Stimulated activated CD4-positive, alpha-beta T cell treated with anti-CD3 and anti-CD28 coated beads, Interleukin-15, amount 100 ng/mL, for 1 hour (primary cell): ENCODE measurements at places on chromosomes 5 and 9.

GRCh38 chr5:80010754-80011392 is 19.8 kb upstream of the MTX3 start:
- no peak for DNase-seq

DNA sequence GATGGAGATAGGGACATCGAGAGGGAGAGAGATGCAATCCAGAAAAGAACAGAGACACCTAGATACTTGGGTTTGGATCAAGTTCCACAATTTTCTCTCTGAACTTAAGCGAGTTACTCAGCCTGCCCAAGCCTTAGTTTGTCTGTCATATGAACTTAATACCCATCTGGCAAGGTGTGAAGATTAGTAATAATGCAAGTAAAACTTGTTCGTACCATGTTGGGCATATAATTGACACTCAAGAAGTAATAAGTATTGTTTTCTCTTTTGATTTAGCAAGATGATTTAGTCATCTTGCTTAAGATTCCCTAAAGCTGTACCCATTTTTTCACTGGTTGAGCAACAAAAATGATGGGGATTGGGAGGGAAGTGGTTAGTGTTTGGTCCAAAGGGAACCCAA is 7.5 kb downstream of the RABGAP1 start:
- no peak for DNase-seq

- DNase-seq: no peak
Observed at GRCh38 chr9:124066783-124067577, 55.4 kb downstream of the LHX2 start.

DNA sequence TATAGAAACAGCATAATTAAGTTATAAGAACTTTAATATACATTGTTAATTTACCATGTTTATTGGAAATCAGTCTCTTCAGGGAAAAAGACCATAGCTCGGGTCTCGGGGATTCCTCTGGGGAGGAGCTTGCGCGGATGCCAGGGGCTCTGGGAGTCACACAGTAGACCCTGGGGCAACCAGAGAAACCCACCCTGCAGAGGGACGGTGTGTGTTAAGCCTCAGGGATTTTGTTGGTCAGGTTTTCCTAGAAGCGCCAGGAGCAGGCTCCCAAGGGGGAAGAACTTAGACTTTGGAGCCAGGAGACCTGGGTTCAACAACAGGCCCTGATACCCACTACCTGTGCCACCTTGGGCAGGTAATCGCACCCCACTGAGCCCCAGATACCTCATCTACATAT is 297.9 kb downstream of the MED10 start:
- DNase-seq: no peak

- DNase-seq: no peak
Observed at GRCh38 chr9:131963072-131964030, 116.3 kb downstream of the MED27 start.

DNA sequence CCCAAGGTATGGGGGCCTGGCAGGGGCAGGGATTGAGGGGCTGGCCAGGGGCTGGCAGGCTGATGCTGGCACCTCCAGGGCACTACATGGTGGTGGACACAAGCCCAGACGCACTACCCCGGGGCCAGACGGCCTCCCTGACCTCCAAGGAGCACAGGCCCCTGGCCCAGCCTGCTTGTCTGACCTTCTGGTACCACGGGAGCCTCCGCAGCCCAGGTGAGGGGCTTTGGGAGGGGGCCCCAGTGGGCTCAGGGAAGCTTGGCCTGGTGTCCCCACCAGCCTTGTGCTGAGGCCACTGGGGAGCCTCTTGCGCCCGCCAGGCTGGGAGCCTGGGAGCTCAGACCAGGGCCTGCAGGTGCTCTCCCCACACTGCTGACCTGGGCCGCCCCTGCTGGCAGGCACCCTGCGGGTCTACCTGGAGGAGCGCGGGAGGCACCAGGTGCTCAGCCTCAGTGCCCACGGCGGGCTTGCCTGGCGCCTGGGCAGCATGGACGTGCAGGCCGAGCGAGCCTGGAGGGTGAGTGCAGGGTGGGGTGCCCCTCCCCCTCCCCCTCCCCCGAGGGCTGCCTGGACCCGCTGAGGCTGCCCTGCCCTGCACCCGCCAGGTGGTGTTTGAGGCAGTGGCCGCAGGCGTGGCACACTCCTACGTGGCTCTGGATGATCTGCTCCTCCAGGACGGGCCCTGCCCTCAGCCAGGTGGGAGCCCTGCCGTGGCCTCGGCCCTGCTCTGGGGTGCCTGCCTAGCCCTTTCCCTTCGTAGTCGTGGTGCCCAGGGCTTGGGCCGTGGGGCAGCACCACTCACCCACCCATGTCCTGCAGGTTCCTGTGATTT is 5.7 kb downstream of the MAMDC4 start:
- DNase-seq: no peak

DNA sequence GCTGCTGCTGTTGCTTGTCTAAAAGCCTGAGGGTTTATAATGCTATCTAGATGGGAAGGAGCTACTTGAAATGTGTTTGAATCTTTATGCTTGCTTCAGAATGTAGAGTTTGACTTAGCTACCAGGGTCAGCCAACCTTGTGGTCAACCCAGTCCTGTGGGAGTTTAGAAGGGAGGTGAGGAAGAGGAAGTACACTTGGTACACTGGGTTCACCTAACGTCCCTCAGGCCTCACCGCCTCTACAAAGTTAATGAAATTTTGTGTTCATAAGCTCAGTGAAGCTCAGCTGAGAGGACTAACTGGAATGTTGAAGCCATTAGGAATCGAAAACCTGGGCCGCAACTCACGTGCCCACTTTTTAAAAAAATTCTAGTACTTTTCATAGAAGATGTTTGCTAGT is 10.7 kb downstream of the IQGAP2 start:
- no peak for DNase-seq
